ENCODE measurements at places on chromosomes 2 and 18. TPM values are rescaled to one million over a fixed set of nuclear protein-coding genes. Genes with fewer than 3 reads are reported as not detected.
A peak's percentile ranks its signal among the peaks of the same experiment; 100 is the strongest.

Gene FAM124B
- total RNA-seq, result 1.1 TPM

Gene CFAP65
- not detected for total RNA-seq

DNA sequence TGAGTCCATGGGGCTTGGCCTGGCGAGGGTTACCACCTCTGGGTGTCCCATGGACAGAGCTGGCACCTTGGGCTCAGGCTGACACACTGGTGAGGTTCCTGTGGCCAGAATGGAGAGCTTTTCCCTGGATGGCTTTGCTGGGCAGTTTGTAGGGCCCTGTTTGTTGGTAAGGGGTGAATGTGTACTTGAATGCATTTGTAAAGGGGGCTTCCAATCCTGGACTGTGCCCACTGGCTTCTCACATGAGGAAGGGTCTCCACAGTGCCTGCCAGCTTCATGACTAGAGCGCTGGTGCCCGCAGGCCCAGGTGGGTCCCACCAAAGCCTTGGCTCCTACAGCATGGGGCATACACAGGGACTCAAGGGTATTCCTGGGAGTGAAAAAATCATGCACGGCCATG lies 103.5 kb upstream of the SIX2 start:
- H3K27ac ChIP-seq, result no peak overlapping the region
- DNase-seq, result no peak
- H3K36me3 ChIP-seq, result no peaks in the 10 kb centered on the region
- no peak overlapping the region for H3K4me3 ChIP-seq
- no peaks in the 10 kb centered on the region for H3K4me1 ChIP-seq

DNA sequence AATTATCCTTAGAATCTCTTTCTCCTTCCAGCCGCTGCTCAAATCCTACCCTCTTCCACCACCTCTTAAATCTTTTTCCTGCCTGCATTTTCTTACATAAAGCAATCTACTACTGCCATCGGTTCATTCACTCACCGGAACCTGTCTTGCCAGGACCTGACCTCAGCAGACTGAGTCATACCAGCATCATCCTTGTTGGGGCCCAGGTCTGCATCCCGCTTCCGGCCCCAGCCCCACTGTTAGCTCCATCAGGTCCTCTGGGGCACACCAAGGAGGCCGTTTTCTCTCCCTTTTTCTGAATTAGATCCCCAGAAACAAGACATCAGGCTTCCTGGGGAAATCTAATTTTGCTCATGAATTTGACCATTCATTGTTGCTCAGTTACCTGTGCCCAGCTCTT lies 42.7 kb upstream of the TGFA start:
- H3K27me3 ChIP-seq, result no peaks in the 10 kb centered on the region
- no peaks in the 10 kb centered on the region for H3K36me3 ChIP-seq
- no peak for DNase-seq
- no peak overlapping the region for H3K4me3 ChIP-seq
- no peak overlapping the region for H3K27ac ChIP-seq
- peaks cover 7% of the 10 kb centered on the region for H3K4me1 ChIP-seq

- H3K36me3 ChIP-seq, result no peaks in the 10 kb centered on the region
- H3K27me3 ChIP-seq, result peaks cover 2% of the 10 kb centered on the region
- no peak overlapping the region for H3K27ac ChIP-seq
- H3K4me1 ChIP-seq, result no peaks in the 10 kb centered on the region
Measured at GRCh38 chr2:239594772-239595608, 194.2 kb upstream of the HDAC4 start.

Gene CYBRD1
- 48.4 TPM for total RNA-seq

- H3K27ac ChIP-seq, result peak overlapping the region; percentile 79
- peaks cover 58% of the 10 kb centered on the region for H3K4me1 ChIP-seq
Measured at GRCh38 chr2:19359456-19359855, 1.0 kb upstream of the OSR1 start.

DNA sequence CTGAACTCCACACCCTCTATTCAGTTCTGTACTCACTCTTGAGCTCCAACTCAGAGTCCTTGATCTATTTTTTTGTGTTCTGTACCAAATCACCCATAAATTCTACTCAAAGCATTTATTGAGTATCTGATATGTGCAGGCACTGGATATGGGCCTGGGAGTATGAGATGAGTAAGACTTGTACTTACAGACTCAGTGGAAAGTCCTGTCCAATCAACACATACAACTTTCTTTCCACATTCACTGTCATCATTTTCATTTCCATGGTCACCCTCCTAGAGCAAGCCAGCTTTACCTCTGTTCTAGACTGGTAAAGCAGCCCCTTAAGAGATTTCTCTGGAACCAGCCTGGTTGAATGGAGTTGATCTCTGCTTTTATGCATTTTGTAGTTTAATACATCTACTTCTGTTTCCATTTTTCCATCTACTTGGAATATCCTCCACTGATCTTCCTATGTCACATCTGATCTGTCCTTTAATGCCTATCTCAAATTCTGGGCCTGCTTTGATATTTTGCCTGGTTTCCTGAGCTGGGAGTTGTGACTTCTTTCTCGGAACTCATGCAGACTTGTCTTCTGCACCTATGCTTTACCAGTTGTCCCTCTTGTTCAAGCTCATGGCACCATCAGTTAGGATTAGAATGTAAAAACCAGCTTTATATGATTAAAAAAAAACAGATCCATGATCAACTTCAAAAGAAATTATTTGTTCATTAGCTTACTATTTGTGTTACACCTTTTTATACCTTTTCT lies 96.9 kb upstream of the GLS start:
- H3K27me3 ChIP-seq, result no peaks in the 10 kb centered on the region
- peaks cover 9% of the 10 kb centered on the region for H3K4me1 ChIP-seq
- H3K36me3 ChIP-seq, result peaks cover 4% of the 10 kb centered on the region
- H3K27ac ChIP-seq, result no peak overlapping the region

- H3K27ac ChIP-seq, result peak overlapping the region; percentile 82
- no peak for DNase-seq
- no peak overlapping the region for H3K4me3 ChIP-seq
- H3K4me1 ChIP-seq, result peaks cover 75% of the 10 kb centered on the region
Measured at GRCh38 chr18:58308463-58308862, 264.4 kb downstream of the NEDD4L start.

DNA sequence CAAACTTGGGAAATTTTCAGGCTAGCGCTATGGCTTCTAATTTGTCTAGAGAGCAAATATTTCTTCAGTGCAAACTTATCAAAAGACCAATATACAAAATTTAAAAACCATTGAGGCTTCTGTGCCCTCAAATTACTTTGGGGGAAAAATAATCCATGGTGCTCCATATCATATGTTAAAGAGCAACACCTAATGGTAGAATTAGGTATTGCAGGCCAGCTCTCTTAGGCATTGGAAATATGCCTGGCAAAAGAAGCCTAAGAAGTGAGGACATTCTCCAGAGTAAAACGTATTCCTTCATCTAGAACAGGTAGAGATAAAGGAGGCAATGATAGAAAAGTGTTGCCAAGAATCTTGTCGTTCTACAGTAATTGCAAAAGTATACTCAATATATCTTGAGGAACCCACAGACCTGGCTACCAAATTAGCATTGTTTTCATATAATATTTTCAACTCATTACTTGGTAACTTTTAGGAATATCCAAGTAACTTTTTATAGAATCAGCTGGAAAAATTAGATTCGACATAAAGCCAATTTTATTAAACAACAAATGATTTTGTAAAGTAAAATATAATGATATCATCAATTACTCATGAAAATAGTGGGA lies 401.1 kb downstream of the BCL11A start:
- no peak overlapping the region for H3K4me3 ChIP-seq
- DNase-seq, result no peak
- no peaks in the 10 kb centered on the region for H3K36me3 ChIP-seq
- H3K27ac ChIP-seq, result no peak overlapping the region
- no peaks in the 10 kb centered on the region for H3K4me1 ChIP-seq

Gene AKAIN1
- total RNA-seq, result not detected

GRCh38 chr2:26658691-26659346 lies 17.7 kb upstream of the CIB4 start:
- H3K4me1 ChIP-seq, result no peaks in the 10 kb centered on the region
- peaks cover 10% of the 10 kb centered on the region for H3K27me3 ChIP-seq

GRCh38 chr2:68366083-68366560 lies 1.0 kb downstream of the PLEK start:
- no peak for DNase-seq
- H3K4me1 ChIP-seq, result no peaks in the 10 kb centered on the region
- H3K27ac ChIP-seq, result peak overlapping the region; percentile 47
- no peaks in the 10 kb centered on the region for H3K36me3 ChIP-seq

Data from left ventricle myocardium inferior (tissue), 1 donor.